ENCODE measurements at places on chromosomes 4 and X.

- DNase-seq, result no peak
These were observed 59.2 kb upstream of the SLC39A8 start for GRCh38 chr4:102404431-102404969.

DNA sequence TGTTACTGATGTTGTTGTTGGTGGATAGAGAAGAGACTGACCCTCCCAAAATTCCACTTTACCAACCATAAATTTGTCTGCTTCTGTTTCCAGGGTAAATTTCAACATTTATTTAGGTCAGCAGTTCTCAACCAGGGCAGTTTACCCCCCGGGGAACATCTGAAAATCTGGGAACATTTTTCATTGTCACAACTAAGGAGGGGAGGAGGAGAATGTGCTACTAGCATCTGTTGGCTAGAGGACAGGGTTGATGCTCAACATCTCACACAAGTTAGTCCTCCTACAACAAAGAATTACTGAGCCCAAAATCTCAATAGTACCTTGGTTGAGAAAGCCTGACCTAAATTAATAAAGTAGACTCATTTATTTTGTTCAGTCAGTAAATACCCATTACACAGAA lies 25.7 kb downstream of the KCTD8 start:
- DNase-seq, result no peak

- DNase-seq, result no peak
These were observed 205.9 kb upstream of the GALNT7 start for GRCh38 chr4:172962564-172963353.

DNA sequence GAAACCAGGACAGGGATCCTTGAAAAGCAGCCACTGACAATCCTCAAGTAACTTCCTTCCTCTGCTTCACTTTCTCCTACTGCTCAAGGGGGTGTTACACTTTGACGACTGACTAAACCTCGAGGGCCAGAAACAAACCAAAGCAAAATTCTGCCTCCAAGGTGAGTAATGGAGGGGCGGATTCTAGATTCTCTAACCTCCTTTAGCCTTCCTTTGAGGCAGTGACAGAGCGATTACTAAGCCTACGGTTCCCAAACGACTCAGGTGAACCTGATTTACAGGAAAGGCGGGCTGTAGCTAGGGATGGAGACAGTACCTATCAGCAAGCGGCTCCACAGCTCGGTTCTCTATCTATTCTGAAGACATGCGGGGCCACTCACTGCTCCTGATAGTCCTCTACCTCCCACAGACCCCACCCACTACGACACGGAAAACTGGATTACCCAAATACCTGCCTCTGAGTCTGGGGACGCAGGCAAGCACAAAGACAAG lies 487 bp downstream of the TBCK start:
- DNase-seq, result no peak

- DNase-seq, result no peak
These were observed 1040.7 kb upstream of the INTU start for GRCh38 chr4:126592088-126592487.

GRCh38 chrX:107396783-107397182 lies 52.7 kb upstream of the FRMPD3 start:
- no peak for DNase-seq

- no peak for DNase-seq
These were observed 58.7 kb downstream of the LEF1 start for GRCh38 chr4:108109997-108110416.

- no peak for DNase-seq
These were observed 148.7 kb downstream of the FSTL5 start for GRCh38 chr4:162015090-162015489.

GRCh38 chrX:130718137-130718536 lies 184.9 kb downstream of the ENOX2 start:
- DNase-seq, result no peak

DNA sequence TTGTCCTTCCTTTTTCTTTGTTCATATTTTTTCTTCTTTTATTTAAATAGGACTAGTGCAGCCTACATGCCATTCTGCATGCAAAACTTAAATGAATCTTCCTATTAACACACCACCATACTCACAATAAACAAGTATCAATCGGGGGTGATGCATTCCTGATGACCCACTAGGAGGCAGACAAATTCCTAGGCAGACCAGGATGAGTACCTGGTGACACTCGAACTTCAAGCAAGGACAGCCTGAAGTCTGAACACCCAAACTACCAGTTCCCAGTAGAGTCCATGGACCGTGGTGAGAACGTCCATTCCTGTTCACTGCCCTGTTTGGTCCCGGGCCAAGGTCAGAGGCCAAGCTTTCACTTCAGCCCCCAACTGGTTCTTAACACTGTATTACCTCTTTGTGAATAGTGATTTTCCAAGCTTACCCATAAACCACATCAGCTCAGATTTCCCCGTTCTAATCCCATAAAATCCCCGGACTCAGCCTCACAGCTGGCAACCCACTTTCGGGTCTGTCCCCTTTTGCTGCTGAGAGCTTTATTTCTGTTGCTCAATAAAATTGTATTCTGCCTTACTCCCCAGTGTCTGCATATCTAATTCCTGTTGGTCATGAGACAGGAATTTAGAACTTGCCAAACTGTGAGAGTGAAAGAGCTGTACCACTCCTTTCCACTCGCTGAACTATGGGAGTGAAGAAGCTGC lies 1286.6 kb downstream of the FSTL5 start:
- no peak for DNase-seq

DNA sequence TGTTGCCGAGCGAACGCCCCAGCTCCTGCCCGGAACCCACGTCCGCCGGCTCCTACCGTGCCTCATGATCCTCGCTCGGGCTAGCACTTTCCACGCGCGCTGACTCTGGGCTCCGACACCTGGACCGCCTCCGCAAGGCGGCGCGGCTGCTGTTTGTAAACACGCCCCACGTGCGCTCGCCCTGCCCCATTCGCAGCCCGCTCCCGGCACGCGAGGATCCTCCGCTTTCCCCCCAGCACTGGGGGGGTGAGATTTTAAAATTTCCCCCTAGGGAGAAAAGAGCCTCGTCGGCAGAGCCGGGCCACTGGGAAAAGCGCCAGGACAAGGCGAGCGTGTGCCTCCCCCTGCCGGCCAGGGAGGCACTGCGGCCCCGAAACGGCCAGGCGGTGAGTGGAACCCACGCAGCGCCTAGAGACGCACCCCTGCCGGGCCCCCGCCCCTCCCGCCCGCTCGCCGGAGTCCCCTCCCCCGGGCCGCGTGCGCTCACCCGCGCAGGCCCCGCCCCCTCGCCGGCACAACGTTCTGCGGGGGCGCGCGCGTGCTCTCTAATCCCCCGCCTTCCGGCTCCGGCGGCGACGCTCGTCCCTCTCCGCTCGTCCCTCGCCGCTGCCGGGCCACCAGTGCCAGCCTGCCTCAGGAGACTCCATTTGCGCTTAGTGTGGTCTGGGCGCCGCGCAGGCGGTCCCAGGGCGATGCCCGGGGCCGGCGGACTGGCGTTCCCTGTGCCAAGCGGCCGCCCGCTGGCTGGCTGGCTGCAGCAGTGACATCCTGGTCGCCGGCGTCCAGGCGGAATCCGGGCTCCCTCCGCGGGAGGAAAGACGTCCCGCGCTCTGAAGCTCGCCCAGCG lies at the start of gene TIGD2:
TIGD2 (plus strand) TSS at position 548 of the 847 bp plus-strand sequence. CDS start 1,442 bp downstream, outside the sequence.
- peak; percentile 97 for DNase-seq

DNA sequence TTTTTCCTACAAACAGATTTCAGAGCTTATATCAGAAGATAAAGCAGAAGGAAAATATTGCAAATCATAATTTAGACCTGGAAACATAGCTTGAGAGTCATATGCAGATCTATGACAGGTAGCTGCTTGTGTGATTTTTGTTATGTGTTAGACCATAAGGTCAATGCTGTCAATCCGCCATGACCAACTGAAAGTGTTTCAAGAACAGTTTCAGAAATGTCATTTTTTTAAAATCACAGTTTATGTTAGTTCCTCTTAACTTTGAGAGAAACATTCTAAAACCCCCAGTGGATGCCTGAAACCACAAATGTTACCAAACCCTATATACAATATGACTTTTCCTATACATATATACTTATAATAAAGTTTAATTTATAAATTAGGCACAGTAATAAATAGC lies 391.3 kb upstream of the FAM241A start:
- DNase-seq, result no peak

DNA sequence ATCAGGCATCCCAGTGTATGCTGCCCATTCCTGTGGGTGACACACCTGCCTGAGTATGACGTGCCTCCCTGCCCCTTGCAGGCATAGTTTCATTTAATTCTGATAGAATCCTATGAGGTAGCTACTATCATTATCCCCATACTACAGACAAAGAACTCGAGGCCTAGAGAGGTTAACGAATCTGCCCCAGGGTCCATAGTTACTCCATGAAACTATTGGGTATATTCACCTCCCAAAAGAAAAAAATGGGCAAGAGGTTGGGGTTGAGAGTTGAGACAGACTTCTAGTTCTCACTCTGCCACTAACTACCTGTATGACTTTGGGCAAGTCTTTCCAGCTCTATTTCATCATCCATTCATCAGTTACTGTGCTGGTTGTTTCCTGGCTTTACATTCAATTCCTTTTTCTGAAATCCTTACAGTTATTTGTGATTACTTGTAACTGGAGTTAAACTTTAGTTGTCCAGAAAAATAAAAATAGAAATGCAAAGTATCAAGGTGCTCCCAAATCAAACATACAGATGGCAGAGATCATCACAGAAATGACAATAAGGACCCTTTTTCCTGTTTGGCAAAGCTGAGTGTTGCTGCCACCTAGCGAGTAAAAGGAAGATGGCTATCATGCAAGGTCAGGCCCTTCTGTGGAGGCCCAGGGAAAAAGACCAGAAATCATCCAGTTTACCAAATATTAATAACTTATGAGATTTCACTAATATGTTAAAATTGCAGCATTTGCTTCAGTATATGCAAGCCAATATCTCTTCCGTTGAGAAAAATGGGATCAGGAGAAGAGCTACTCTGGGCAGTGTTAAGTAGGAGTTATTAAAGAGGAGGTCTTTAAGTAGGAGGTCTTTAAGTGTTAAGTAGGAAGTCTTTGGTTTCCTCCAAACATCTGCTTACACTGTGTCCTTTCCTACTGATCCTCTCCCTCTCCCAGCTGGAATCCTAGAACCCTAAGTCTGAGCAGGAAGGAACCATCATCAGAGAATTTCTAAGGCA lies 17.1 kb upstream of the MAP7D3 start:
- no peak for DNase-seq

DNA sequence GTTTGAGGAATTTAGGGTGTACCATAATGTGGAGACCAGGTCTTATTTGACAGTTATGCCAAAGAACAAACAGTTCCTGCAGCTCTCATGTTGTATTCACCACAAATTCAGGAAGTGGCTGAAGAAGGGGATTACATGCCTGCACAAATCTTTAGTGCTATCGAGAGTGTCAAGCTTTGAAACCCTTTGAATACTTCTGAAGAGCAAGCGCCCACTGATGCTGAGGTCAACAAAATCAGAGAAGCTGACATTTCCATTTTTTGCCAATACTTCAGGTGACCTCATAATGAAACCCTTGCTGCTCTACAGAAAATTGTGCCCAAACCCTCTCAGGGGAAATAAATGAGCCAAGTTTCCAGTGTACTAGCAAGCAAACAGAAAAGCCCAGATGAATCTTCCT lies 28.4 kb downstream of the PAK3 start:
- no peak for DNase-seq

GRCh38 chrX:30893206-30893605 lies 4.2 kb upstream of the TAB3 start:
- no peak for DNase-seq

- DNase-seq, result no peak
These were observed 121.5 kb downstream of the FNIP2 start for GRCh38 chr4:158890294-158890693.

DNA sequence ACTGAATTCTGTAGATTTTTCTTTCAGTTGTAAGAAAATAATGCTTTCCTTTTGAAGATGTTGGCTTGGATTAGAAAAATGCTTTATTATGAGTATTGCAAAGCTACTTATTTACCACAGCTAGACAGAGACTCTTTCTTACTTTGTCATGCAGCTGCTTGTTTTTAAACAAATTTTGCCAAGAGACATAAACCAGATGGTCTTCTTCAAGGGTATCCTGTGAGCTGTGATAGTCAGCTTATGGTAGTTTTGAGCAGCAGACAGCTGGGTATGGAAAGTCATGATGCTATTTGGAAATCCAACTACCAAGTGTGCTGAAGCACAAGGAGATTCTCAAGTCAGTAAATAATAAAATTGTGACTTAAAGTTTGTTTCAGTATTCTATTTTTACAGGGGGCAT lies 941.5 kb downstream of the DMD start:
- DNase-seq, result no peak

DNA sequence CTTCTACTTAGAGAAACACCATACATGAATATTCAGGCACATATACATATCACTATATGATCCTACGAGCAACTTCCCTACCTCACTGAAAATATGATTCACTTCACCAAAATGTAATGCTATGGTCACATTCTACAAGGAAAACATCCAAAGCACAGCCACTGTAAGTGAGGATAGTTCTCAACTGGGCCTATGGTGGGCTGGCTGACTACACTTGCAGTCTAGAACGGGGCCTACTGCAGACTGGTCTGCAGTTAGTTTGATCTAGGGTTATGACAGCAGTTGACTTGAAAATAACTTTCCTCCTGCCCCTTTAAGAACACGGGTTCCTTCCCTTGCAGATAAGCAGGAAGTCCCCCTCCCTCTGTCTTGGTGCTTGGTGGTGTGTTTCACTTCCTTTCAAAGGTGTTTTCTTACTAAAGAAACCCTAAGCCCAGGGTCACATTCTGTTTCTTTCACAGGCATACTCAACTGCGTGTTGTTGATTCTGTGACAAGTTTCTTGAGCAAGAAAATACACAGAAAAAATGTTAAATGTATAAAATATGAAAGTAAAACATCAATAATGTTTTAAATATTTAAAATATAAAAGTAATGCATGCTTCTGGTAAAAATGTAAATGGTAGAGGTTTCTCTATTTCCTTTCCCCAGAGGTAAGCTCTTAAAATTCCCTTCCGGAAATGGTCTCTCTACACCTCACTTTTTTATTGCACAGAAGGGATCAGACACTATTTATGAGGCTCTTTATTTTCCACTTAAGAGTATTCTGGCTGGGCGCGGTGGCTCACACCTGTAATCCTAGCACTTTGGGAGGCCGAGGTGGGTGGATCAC lies 18.0 kb upstream of the TMSB4X start:
- DNase-seq, result no peak

DNA sequence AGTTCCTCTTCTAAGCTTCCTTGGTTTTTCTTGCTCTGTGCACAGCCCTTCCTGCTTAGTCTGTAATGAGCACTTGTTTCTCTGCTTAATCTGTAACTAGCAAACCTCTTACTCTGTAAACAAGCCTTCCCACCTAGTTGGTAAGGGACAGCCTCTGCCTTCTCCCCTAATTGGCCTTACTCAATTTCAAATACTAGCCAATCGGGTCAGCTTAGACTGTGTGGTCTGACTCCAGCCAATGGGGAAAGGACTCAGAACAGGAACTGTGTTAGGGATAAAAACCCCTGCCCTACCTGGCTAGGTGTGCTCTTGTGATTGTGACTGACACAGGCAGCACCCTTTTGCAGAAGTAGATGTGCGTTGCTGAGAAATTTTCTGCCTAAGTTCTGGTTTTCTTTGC lies 136.5 kb upstream of the AADAT start:
- no peak for DNase-seq

GRCh38 chr4:79682161-79682560 lies 274.1 kb upstream of the GK2 start:
- no peak for DNase-seq

Measured in spleen (tissue), 13 donors.